Skeletal muscle tissue (tissue), 5 donors: ENCODE measurements at places on chromosomes 3 and 15. TPM values are rescaled to one million over a fixed set of nuclear protein-coding genes. Genes with fewer than 3 reads are reported as not detected.

Gene TRH
- 0.52 TPM for total RNA-seq

Gene CHRNA5
- 0.52 TPM for total RNA-seq

Gene DUOXA2
- not detected for total RNA-seq

Gene NR2F2
- 12.0 TPM for total RNA-seq

Gene SPESP1
- total RNA-seq, result 1.6 TPM

Gene B3GNT5
- 4.2 TPM for total RNA-seq

Gene CCR4
- total RNA-seq, result not detected

Gene A4GNT
- total RNA-seq, result not detected

Gene BNC1
- total RNA-seq, result 1.6 TPM

Gene RLBP1
- 0.52 TPM for total RNA-seq

Gene GABRB3
- total RNA-seq, result 0.52 TPM

Gene ADIPOQ
- total RNA-seq, result 16.7 TPM
